Stimulated activated CD8-positive, alpha-beta memory T cell treated with anti-CD3 and anti-CD28 coated beads, Interleukin-7, amount 100 ng/mL, for 1 hour (primary cell): ENCODE measurements at places on chromosomes 3 and 15.

DNA sequence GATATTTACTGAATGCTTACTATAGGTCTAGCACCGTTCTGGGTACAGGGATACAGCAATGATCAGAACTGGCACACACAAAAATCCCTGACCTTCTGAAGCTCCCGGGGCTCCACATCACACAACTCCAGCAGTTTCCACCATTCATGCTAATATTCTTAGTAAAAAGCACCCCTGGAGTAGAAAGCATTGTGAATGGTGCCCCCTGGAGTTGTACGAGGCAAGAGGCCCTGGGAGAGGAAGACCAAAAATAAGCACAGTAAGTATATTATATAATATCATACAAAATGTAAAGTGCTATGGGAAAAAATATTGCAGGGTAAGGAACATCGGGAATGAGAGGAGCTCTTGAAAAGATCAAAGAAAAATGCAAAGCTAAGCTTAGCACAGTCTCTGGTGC lies 790 bp upstream of the SRGAP3 start:
- DNase-seq: no peak

- DNase-seq: no peak
Observed at GRCh38 chr3:160980740-160981139, 124.4 kb downstream of the B3GALNT1 start.

DNA sequence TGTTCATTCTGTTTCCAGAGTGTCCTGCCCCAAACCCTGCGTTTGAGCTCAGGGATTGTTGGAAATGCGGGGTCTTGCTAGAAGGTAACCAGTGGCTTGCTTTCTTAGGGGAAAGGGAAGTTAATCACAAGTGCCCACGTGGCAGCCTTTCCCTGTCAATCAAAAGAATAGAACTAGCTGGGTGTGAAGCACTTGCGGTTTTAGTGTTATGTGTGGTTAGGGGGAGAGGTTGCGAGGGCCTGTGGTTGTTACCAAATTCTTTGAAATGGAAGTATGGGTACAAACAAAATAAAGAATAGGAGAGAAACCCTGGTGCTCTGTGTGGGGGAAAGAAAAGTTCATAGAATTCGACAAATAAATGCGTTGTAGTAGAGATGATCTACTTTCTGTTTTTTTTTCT lies 67.6 kb downstream of the FNDC3B start:
- peak; percentile 27 for DNase-seq

GRCh38 chr15:101022876-101023275 lies 103.7 kb downstream of the LRRK1 start:
- no peak for DNase-seq

DNA sequence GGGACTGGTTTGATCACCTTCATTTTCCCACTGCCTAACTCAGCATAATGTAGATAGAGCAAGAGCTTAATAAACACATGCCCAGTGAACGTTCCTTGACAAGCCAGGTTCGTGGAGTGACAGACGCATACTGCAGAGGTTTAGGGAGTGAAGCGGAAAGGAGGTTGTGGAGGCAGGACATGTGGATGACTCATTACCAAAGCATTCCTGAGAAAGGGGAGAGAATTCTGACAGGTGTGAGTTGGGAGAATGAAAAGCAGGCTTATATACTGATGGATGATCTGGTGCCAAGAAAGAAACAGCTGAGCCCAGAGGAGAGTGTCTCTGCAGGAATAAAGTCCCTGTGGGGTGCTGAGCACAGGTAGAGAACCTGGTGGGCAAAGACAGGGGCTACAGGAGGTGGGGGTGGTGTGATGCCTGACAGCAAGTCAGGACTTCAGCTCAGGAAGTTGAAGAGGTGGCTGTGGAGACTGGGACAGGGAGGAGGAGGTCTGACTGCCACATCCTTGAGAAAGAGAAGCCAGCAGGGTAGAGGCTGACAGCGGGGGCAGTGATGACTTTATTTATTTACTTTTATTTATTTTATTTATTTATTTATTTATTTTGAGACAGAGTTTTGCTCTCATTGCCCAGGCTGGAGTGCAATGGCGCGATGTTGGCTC lies 2.4 kb upstream of the RPL29 start:
- DNase-seq: no peak

DNA sequence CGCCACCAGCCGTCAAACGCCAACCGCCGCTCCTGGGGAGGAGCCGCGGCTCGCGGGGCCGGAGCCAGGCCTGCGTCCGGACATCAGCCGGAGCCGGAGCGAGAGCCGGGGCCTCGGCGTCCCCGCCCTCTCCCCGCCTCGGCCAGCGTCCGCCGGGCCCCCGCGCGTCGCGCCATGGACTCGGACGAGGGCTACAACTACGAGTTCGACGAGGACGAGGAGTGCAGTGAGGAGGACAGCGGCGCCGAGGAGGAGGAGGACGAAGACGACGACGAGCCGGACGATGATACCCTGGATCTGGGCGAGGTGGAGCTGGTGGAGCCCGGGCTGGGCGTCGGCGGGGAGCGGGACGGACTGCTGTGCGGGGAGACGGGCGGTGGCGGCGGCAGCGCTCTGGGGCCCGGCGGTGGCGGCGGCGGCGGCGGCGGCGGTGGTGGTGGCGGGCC lies 359 bp downstream of the ARIH1 start:
- DNase-seq: peak; percentile 5

DNA sequence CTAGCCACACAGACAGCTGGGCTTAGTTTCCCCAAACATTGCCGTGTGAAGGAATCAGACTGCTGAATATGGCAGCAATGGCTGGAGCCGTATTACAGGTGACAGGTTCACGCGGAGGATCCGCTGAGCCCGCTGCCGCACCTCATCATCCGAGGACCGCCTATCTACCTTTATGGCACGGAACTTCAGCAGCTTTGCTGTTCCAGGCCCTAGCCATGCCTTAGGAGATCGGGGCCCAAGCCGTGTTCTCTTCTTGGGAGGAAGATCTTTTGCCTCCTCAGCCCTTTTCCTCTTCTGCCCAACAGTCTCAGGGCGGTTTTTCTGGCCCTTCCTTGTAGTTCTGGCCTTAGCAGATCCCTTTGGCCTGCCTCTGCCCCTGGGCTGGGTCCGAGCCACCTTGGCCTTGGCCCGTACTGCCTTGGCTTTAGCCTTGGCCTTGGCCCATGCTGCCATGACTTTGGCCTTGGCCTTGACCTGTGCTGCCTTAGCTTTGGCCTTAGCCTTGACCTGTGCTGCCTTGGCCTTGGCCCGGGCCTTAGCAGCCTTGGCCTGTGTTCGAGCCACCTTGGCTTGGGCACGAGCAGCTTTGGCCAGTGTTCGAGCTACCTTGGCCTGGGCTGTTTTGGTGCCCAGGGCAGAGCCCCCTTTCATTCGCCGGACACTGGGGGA lies 3.2 kb downstream of the CCDC71 start:
- no peak for DNase-seq

- no peak for DNase-seq
Observed at GRCh38 chr3:149701977-149702350, 44.1 kb upstream of the WWTR1 start.

DNA sequence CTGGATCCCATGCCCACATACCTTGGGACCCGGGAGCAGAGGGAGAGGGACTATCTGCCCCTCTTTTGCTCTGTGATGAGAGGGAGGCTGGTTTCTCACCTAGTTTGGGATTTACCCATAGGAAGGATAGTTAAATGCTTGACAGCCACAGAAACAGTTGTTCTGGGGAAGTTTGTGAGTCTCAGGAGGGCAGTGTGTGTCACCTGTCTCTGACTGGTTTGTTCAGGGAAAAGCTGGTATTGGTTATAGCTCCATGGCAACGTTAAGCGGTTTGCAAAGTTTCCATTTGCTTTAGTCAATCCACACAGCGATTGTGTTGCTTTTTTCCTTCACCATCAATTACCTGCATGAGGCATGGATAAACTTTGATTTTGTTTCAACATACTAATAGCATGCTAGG lies 3.7 kb upstream of the TMED3 start:
- no peak for DNase-seq

DNA sequence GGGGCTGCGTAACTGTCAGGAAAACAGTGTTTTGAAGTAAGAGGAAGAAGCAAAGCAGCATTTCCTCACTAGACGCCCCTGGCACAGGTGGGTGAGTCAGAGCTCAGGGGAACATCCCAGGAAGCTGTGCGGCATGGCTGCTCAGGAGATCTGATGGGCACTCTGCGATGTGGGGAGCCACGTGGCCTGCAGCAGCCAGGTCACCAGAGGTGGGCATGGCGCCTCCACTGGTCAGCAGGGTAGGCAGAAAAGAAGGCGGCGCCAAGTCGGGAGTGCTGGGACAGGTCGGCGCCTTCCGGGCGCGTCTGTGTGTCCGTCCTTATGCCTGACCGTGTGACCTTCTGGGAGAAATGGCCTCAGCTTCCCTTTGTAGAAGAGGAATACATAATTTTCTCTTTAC lies 249.9 kb upstream of the ST8SIA2 start:
- no peak for DNase-seq

GRCh38 chr15:32029409-32029861 lies 880 bp upstream of the CHRNA7 start:
- no peak for DNase-seq

DNA sequence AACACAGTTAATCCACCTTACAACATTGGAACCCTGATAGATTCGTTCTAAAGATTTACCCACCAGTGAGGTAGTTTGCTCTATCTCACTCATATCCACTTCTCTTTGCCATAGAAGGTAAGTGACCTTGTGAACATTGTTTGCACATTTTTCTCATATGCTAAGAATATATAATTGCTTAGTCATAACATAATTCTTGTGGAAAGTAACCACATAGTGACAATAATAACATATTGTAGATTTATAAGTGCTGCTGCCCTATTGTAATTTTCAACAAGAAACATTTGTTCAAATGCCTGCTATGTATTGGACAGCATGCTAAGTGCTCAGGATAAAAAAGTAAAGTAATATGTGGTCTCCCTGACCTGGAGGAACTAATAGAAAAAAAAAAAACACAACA lies 554.2 kb upstream of the KCNMB2 start:
- no peak for DNase-seq

GRCh38 chr3:23834082-23834870 lies 28.5 kb downstream of the UBE2E1 start:
- no peak for DNase-seq

GRCh38 chr3:98594628-98595324 lies 1.4 kb upstream of the CPOX start:
- no peak for DNase-seq

DNA sequence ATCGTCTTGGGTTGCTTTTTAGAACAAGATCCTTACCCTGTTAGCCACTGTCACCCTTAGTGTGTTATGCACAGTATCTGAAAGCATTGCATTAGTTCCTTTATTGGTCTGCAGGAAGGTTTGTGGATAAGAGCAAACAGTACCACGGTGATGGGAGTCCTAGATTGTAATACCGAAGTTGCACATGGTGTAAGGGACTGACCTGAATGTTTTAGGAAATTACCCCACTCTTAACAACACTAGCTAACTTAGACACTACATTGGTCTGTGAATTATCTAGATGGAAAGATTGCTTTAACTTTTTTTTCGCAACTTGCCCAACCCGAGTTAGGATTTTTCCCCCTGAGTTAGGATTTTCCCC lies 1.3 kb downstream of the STT3B start:
- no peak for DNase-seq

DNA sequence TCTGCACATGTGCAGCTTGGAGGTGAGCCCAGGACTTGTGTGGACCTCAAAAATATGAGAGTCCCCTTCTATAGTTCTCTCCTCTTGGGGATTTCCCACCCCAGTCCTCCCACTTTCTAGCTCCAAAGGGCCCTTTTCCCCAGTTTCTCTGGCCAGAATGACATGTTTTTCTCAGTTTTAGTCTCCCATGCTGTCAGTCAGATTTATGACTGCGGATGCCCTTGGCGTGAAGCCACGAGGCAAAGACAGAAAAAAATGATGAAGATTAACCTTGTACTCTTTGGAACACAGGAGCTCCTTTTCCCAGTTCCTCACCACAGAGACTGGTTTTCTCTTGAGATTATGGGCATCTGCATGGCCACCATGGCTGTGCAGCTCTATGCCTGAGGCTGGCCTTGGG lies 72.0 kb upstream of the TTBK2 start:
- no peak for DNase-seq

- no peak for DNase-seq
Observed at GRCh38 chr3:43581343-43581742, 40.5 kb downstream of the ANO10 start.

DNA sequence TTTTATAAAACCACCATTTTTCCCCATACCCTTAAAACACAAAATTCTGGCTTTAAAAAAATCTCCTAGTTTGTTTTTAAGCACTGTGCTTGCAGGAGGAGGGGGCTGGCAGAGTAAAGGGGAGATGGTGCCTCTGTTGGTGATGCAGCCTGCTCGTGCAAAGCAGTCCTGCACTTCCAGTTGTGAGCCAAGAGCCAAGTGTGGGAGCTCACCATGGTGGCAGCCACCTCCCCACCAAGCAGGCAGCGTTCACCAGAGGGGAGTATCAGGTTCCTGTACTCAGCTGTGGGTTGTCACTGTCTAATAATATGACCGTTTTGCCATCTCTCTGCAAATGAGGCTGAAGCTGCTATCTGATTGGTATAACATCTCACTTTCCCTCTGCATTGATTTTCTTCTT lies 164.8 kb downstream of the SYNPR start:
- no peak for DNase-seq

- DNase-seq: no peak
Observed at GRCh38 chr3:58487140-58487886, 4.6 kb upstream of the KCTD6 start.

GRCh38 chr3:116002235-116002634 lies 378.9 kb downstream of the GAP43 start:
- DNase-seq: no peak

DNA sequence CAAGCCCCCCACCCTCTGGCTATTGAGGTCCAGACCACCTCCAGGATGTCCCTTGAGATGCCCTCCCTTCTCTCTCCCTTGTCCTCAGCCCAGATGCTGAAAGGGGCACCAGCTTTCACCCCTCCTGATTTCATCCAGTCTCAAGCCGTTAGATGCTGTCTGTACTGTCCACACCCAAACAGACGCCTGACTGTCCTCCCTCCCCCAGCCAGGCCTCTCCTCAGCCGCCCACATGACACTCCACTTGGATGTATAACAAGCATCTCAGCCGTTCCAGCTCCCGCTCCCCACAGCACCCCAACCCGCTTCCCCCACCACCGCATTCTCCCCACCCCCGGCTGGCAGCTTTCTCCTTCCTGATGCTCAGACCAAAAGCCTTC lies 25.0 kb upstream of the CYP11A1 start:
- no peak for DNase-seq

DNA sequence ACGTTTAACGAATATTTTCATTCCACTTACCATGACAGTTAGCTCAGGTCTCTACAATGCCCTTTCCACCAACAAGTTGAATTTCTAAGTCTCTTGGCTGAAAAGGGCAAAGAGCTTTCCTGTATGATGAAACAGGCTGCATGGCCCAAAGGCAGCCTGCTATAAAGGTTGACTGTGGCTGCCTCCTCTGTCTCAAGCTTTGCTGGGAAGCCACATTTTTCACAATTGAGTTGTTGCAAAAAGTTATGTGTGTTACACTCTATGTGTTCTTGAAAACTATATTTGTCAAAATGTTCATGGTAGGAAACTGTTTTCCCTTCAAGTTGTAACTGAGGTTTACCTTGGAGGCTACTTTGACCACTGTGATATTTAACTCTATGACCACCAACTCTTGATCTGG lies 49.5 kb downstream of the DZIP1L start:
- DNase-seq: no peak

- DNase-seq: no peak
Observed at GRCh38 chr3:29070959-29071634, 209.8 kb upstream of the RBMS3 start.
